Stimulated activated CD4-positive, alpha-beta T cell treated with anti-CD3 and anti-CD28 coated beads, Interleukin-2, amount 100 ng/mL, for 4 hours (primary cell): ENCODE measurements at places on chromosomes 4 and X.

DNA sequence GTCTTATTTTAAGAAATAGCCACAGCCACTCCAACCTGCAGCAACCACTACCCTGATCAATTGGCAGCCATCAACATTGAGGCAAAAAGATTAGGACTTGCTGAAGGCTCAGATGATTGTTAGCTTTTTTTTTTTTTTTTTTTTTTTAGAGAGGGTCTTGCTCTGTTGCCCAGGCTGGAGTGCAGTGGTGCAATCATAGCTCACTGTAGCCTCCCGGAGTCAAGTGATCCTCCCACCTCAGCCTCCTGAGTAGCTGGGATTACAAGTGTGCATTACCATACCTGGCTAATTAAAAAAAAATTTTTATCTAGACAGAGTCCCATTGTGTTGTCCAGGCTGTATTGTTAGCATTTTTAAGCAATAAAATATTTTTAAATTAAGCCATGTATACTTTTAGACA, 26.5 kb downstream of the RHOH start:
- no peak for DNase-seq

- DNase-seq: no peak
Measured at GRCh38 chr4:99330648-99331047, 9.4 kb upstream of the ADH1B start.

- DNase-seq: no peak
Measured at GRCh38 chr4:164442180-164442579, 311.8 kb upstream of the SMIM31 start.

GRCh38 chr4:87530868-87531267, 1.7 kb upstream of the SPARCL1 start:
- no peak for DNase-seq

DNA sequence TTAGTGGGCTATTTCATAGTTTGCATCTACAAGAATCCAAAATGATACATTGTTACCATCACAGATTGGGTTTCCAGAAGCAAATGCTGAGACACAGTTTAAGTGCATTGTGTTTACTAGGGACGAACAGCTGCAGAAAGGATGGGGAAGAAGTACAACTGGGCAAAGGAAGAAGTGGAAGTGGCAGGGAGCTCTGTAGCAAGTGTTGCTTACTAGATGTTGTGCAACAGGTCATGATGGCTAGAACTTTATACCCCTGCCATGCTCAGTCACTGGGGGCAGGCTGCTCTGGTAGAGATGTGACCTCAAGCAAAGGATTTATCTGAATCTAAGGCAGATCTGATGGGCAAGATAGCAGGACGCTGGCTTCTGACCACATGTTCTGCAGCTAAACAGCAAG, 76.1 kb upstream of the EMCN start:
- no peak for DNase-seq

GRCh38 chrX:69298466-69299140, 133.3 kb upstream of the PJA1 start:
- DNase-seq: no peak

- DNase-seq: no peak
Measured at GRCh38 chr4:120508036-120508435, 414.5 kb downstream of the PRDM5 start.

- no peak for DNase-seq
Measured at GRCh38 chr4:116501954-116502353, 583.4 kb downstream of the TRAM1L1 start.

- DNase-seq: no peak
Measured at GRCh38 chr4:99714179-99714578, 56.6 kb upstream of the C4orf54 start.

- no peak for DNase-seq
Measured at GRCh38 chr4:40579983-40580382, 49.7 kb downstream of the RBM47 start.

- DNase-seq: no peak
Measured at GRCh38 chr4:52015366-52015765, 4.8 kb downstream of the LRRC66 start.

DNA sequence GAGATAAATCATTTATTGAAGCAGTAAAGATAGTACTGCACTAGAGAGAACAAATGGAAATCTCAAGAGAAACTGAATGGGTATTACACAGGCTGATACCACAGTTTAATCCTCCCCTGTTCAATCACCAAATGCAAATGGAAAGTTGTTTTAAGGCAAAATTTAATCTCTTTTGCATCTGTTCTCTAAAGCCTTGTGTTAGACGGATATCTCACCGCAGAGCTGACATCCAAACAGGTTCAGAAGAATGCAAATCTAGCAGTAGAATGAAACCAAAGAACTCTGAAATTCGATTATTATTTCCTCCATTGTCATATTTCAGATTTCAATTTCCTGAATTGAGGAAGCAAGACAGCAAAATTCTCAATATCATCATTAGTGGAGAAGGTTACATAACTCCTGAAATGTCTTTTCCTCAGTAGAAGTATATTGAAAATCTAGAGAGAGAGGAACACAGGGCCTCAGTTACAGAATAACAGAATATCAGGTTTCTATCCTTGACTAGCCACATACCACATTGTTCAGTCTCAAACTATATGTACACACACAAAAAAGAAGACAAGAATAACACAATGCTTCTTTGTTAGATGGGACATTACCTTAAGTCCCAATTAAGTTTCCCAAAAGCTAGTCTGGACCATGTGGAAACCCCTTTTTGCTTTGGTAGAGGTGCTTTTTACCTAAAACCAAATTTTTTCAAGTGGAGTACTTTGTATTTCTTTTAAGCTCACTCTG, 94.1 kb upstream of the BANK1 start:
- no peak for DNase-seq

- DNase-seq: no peak
Measured at GRCh38 chr4:160299608-160300007, 1196.7 kb downstream of the RAPGEF2 start.

GRCh38 chr4:139609647-139610046, 53.6 kb upstream of the SETD7 start:
- no peak for DNase-seq

DNA sequence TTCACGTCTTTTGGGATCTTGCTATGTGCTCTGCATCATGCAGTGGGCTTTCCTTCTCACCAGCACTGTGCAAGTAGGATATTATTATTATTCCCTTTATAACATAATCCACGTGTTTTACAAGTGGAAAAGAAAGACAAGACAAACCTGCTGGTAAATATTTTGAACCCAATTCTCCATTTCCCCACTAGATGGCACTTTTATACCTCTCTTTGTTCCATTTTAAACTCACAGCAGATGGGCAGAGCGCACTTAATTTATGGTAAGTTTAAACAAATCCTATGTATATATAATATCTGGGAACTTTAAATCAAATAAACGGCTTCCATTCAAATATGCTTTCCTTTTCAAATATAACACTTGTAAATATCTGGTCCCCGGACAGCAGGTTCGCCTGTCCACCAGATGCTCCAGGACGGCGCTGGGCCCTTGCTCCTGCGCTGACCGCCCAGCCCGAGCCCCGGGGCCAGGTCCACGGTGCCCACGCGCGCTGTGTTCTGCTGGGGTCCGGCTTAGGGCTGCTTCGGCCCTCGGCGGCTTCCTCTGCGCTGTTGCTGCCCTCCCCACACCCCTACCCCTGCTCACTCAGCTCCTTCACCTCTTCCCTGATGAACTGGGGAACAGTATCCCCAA, 31.1 kb downstream of the F11 start:
- DNase-seq: no peak

DNA sequence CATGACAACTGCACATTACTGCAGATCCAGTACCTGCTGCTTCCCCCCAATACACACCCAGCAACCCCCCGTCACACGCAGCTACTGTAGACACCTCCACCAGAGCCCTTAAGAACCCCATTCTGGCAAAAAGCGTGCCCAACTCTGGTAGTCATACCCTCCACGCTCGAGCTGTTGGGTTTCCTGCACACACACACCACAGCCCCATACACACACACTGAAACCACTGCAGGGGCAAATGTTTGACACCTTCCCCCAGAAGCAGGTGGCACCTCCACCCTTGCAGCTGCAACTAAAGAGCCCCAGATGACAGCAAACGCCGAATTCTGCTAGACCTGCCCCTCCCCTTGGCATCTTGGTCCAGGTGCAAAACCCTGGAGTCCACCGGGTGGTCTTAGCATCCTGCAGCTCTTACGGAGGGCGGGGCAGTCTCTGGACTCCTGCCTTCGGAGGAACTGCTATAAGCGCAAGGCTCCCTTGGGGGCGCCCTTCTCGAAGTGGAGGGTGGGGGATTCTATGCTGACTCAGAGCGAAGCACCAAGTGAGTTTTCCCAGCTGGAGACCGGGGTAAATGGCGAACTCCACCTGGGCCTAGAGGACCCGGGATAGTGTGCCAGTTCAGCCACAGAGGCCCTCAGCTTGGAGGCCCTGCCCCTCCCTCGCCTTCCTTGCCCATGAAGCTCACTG, 1.5 kb downstream of the FRMPD3 start:
- DNase-seq: no peak

GRCh38 chr4:176186671-176187395, 8.6 kb downstream of the SPATA4 start:
- DNase-seq: no peak

DNA sequence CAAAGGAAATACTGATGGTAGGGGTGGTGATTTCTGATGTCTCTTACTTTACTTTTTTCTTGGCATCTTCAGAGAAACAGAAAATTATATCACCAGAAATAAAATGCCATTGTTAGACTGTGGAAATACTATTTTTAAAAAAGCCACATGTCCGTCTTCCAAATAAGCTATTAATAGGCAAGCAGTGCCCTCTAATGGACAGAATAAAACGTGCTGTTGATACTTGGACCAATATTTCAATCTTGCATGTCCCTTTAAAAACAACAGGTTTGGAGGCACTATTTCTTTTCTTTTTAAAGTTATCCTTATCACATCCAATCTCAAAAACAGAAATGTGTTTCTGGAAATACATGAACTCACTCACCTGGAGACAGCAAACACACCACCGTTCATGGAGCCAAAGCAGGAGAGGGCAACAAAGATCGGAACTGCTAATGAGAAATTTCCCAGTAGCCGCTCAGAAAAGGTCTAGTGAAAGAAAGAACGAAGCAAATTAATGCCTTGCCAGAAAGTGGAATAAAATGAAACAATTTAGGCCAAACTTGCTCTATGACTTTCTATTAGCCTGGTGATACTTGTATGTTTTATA, 59.2 kb downstream of the SLC7A11 start:
- DNase-seq: no peak

DNA sequence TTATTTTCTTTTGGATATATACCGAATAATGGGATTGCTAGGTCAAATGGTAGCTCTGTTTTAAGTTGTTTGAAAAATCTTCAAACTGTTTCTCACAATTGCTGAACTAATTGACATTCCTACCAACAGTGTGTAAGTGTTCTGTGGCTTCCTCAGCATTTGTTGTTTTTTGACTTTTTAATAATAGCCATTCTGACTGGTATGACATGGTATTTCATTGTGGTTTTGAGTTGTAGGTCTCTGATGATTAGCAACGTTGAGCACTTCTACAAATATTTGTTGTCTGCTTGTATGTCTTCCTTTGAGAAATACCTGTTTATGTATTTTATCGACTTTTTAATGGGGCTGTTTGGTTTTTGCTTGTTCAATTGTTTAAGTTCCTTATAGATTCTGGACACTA, 680.1 kb upstream of the GRIA3 start:
- no peak for DNase-seq

GRCh38 chr4:184382189-184382846, 92.0 kb downstream of the IRF2 start:
- no peak for DNase-seq

- DNase-seq: no peak
Measured at GRCh38 chrX:122094611-122095010, 1047.2 kb downstream of the GLUD2 start.

- DNase-seq: no peak
Measured at GRCh38 chrX:115589419-115589818, 28.4 kb downstream of the PLS3 start.

GRCh38 chr4:76953956-76954355, 4.4 kb downstream of the SEPTIN11 start:
- DNase-seq: no peak

- DNase-seq: no peak
Measured at GRCh38 chr4:79210636-79211049, 115.2 kb downstream of the NAA11 start.

- peak; percentile 16 for DNase-seq
Measured at GRCh38 chr4:55312489-55313101, 33.4 kb upstream of the SRD5A3 start.

DNA sequence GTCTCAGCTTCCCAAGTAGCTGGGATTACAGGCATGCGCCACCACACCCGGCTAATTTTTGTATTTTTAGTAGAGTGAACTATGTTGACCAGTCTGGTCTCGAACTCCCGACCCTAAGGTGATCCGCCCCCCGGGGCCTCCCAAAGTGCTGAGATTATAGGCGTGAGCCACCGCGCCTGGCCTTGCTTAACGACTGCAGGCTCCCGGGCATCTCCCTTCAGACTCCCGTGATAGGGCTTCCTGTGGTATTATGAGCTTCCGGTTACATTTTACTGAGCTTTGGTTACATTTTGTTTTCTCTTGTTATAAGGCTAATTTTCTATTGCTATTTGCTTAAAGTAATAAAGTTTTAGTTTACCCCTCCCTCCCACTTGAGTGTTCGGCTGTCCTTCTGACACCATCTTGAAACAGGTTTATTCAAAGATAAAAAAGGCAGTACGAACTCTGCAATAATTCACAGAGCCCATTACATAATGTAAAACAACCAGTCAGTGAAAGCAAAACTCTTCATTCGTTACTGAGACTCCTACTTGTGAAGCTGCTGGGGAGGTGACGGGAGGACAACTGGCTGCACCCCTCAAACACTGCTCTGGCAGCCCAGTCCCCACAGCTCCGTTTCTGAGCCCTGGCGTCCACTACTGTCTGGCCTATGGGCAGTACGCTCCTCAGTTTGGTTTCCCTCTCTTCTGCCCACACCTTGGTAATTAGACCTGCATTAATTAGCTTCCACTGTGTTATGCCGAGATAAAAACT, 795.7 kb upstream of the SLIT2 start:
- no peak for DNase-seq

- DNase-seq: no peak
Measured at GRCh38 chr4:109352941-109353340, 50.5 kb upstream of the COL25A1 start.

GRCh38 chr4:73831569-73831968, 4.9 kb upstream of the CXCL6 start:
- DNase-seq: no peak

- no peak for DNase-seq
Measured at GRCh38 chr4:183284965-183285364, 35.1 kb downstream of the CLDN22 start.

- DNase-seq: peak; percentile 64
Measured at GRCh38 chr4:110165382-110166286, 32.8 kb downstream of the ELOVL6 start.
